ENCODE measurements at places on chromosomes 7 and 10.
A peak's percentile ranks its signal among the peaks of the same experiment; 100 is the strongest.

GRCh38 chr10:15335508-15335907 lies 35.6 kb downstream of the FAM171A1 start:
- no peak for DNase-seq

- DNase-seq: no peak
Measured at GRCh38 chr10:72355214-72355555, 466 bp upstream of the DNAJB12 start.

GRCh38 chr10:132136097-132136521 lies 50.6 kb upstream of the DPYSL4 start:
- no peak for DNase-seq

DNA sequence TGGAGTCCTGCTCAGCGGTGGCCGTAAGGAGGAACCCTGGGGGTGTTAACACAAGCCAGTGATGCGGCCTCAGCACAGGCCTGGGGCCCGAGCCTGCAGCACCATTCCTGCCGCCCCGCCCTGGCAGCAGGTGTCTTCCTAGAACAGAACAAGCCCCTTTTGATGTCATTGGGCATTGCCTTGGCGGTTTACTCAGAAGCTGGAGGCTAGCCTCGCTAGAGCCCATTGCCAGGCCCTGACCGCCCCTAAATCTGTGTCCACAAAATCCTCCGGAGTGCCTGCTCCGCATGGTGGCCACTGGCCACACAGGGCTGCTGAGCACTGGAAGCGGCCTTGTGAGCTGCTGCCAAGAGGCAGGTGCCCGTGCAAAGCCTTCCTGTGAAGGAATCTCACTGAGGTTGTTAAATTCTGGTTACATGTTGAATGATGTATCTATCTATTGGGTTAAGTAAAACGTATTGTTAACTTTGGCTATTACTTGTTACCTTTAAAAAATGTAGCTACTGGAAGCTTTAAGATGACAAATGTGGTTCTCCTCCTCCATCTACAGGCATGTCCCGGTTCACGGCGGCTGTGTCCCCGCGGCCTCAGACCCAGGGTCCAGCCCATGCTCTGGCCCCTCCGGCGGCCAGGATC lies 1.2 kb upstream of the INPP5A start:
- peak; percentile 51 for DNase-seq

DNA sequence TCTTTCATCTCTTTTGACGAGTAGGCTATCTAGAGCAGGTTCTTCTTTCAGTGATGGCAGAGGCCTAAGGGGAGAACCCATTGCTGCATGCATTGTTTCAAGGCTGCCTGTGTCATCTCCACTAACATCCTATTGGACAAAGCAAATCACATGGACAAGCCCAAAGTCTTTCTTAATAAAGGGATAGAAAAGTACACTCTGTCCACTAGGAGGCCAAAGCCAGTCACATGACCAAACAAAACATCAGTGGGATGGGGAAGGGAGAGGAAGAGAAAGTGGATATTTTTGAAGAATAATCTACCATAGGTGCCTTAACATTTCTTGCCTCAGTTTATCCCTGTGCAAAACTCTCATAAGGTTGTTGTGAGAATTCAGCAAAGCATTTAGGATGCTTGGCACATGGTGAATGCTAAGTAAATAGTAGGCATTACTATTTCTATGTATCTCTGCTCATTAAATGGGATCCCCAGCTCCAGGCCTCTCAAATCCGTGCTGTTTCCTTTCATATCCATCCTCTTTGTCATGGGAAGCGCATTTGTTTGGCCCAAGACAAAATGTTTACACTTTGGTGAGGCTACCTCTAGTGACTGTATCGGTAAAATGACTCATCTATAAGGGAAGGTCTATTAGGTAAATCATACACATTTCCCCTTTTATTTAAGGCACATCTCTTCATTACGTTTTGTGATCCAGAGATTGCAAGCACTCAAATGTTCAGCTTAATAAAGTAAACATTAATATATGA lies 16.7 kb upstream of the CADPS2 start:
- no peak for DNase-seq

DNA sequence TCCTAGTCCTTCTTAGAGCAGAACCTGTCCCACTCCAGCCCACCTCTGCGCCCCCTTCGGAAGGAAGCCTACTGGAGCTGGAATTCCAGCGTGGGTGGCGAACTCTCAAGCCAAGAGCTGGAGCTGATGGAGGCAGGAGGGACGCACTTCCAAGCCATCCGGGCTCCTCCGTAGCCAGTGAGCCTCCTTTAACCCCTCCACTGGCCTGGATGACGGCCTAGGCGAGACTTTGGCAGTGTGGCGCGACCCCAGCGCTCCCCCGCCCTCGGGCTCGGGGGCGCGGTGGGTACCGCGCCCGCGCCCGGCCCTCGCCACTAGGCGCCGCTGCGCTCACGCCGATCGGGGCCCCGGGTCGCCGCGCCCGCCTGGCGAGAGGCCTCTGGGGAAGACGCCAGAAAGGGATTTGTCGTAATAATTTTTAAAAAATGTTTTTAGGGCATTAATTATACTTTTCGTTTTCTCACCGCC lies 5.1 kb upstream of the EMX2 start:
- peak; percentile 55 for DNase-seq

DNA sequence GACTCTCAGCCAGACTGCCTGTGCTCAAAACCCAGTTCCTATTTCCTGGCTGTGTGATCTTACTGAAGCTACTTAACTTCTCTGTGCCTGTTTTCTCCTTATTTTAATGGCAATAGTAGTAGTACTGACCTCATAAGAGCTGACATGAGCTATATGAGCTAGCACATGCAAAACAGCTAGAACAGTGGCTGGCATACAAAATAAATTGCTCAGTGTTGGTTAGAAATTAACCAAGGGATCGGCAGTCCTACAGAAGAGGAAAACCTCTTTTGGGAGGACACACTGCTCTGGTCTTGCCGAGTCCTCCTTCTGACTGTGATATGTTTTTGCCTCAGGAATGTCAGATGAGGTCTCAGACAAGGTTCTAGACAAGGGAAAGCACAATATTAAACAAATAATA lies 322.6 kb downstream of the GRM8 start:
- no peak for DNase-seq

DNA sequence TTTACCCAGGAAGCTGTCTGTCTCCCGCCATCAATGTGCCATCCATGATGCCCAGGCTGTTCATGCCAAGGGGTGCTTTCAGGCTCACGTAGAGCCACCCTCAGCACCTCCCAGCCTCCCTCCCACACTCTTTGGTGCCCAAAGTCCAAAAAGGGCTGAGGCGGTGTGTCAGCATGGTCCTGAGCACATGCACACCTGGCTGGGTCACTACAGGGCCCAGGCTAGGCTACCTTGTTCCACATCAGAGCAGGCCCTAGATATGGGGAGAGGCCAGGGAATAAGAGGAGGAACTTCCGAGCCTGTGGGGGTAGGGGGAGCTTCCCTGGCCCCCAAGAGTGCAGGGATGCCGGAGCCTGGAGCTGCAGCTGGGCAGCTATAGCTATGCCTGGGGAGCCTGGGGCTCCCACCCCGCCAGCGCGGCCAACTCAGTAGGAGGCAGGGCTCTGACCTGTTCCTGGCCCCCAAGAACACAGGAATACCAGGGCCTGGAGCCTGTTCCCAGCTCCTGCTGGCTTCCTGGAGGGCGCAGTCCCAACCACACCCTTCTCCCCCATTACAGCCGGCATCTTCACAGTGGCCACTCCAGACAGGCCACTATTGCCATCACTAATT lies 133.2 kb upstream of the C7orf33 start:
- DNase-seq: no peak

- no peak for DNase-seq
Measured at GRCh38 chr10:33402220-33403073, 68.0 kb upstream of the NRP1 start.

DNA sequence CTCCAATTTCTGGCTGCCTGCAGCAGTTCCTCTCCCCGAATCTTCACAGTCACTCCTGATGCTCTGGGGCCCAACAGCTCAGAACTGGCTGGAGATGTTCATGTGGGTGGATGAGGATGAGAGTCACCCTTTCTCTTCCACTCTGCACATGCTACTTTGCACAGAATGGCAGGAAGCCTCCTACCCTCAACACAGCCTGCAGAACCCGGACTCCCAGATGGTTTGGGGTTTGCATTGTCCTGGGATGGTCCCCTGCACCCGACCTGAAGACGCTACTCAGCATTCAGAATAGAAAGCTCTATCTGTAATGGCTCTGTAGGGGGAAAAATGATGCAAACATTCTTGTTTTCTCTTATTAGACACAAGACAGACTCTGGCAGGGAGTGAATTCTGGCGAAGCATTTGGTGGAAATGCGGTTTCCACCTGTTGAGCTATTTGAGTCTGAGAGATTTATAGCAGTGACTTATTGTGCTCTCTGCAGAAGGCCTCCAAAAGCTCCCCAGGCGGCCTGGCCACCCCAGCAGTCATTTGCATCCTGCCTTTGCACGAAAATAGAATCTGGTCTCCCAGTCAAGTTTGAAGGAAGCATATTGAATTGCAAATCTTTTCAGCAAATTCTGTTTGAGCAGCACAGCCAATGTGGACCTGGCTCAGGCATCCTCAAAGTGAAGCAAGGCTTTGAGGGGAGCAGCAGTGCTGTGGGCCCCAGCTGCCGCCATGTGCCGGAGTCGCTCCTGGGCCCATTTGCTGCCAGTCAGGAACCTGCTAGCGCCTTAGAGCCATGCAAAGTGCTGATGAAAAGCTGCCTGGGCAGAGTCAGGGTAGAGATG lies 309.3 kb downstream of the TCERG1L start:
- peak; percentile 98 for DNase-seq

DNA sequence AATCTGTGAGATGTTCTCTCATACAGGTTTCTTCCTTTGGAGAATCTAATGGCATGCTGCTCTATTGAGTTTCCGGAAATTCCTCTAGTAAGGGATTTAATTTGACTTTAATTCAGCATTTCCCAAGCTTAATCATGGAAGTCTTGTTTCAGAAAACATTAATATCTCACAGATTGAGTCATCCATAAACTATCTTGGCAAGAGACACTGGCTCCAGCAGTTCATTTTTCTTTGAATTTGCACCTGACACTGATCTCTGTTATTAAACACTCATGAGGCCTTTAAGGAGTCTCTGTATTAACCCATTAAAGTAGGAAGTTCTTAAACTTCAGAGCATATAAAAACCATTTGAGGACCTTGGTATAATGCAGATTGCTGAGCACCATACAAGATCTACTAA lies 3.6 kb upstream of the ITGB8 start:
- no peak for DNase-seq

DNA sequence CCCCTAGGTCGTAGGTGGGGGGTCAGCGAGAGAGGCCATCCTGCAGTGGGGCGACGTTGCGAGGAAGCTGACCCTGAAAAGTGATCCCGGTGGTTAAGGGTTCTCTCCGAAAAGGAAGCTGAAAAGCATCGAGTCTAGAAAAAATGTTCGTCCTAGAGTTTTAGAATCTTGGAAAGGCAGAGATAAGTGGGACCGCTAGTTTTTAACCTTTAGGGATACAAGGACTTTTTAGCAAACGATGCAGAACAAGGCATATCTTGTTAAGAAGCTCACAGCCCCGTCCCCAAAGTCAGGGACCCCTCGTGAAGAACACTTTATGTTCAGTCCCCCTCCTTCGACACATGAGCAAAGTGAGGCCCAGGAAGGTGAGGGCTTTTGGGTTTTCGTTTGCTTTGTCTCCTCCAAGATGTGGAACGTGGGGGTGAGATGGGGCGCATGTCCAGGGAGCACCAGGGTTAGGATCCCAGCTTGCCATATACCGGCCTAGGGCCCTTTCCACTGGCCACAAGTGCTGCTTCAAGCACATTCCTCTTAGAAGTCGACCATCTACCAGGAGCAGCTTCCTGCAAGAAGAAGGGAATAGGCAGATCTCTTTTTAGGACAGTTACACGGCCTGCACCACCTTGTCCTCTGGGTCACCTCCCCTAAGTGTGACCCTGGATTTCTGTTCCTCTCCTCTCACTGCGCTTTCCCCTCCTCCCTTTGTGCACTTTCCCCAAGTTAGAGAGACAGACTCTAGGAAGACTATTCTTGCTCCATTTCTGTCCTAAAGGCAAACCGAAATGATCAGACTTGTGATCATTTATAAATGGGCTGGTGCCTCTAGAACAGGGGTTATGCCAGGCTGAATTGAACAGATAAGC lies 969 bp downstream of the SLC35G1 start:
- DNase-seq: no peak

DNA sequence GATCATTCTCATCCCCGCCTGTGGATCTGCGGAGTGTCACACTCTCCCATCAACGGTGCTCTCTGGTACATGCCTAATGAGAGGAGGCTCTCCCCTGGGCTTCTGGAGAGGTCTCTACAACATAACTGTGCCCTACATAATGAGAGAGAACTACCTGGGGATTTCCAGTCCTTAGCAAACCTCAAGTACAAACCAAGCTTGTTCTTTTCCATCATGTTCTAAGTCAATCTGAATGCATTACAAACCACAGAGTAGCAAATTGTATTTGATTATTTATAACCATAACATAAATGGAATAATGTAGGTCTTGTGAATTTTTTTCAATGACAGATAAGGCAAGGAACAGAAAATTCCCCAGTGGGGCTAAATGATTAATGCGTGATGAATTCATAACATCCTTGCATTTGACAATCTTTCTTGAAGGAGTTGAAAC lies 412.4 kb upstream of the NRP1 start:
- DNase-seq: peak; percentile 68

GRCh38 chr7:6323967-6324701 lies 51.7 kb upstream of the CYTH3 start:
- DNase-seq: no peak

DNA sequence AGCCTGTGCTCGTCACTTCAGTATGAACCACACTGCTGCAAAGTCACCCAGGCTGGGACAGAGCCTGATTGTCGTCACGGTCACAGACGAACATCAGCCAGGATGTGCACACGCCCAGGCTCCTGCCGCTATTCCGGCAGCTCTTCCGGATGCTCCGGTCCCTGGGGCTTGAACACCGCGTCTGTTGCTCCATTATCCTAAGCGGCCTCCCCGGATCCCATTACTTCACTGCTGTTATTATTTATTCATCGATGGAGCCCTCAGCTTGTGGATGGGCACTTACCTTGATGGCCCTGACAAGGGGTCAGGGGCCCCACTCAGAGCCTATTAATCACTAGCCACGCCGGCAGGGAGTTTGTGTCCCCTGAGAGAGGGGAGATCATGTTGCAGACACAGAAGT lies 120.8 kb upstream of the PCBD1 start:
- no peak for DNase-seq

DNA sequence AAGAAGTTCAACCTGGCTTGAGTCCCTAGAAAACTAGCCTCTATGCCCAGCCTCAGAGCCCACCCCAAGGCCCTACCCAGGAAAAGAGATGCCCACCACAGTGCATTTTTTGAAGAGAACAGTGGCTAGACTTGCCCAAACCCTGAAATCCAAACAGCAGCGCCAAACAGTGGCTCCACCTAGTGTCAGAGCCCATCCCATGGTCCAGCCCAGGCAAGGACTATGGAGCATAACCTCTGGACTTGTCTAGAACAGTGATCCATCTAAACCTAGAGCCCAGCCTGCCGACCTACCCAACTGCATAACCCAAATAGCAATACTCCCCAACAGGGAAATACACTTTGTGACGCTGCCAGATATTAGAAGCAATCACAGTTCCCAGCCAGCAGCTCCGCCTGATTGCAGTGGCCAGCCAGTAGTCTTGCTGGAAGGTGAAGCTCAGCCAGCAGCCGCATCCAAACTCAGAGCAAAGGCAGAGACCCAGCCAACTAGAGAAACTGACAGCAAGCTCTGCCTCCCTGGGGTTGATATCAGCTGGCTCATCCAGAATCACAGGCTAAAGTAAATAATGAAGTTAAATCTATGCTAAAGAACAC lies 44.5 kb downstream of the HBP1 start:
- no peak for DNase-seq

All from brain (organoid and tissue), 16 donors.